Stimulated activated CD4-positive, alpha-beta T cell treated with anti-CD3 and anti-CD28 coated beads, Interleukin-4, amount 100 ng/mL, for 1 hour (primary cell): ENCODE measurements at places on chromosomes 5 and 9.

DNA sequence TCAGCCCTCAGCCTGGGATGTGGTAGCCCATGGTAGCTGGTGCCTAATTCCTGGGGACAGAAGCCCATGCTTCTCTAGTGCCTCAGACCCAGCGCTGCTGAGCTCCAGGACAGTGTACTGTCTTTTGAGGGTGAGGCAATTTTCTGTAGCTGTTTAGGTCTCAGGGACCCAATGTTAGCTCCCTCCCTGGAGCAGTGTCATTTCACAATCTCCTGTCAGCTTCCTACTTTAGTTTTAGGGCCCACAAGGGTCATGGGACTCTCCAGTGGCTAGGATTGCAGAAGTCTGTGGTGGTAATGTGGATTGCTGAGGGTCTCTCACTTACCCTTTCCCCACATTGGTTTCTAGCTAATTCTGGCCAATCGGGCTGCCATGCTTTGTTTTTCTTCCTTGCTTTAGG, 67.7 kb upstream of the CCL21 start:
- no peak for DNase-seq

DNA sequence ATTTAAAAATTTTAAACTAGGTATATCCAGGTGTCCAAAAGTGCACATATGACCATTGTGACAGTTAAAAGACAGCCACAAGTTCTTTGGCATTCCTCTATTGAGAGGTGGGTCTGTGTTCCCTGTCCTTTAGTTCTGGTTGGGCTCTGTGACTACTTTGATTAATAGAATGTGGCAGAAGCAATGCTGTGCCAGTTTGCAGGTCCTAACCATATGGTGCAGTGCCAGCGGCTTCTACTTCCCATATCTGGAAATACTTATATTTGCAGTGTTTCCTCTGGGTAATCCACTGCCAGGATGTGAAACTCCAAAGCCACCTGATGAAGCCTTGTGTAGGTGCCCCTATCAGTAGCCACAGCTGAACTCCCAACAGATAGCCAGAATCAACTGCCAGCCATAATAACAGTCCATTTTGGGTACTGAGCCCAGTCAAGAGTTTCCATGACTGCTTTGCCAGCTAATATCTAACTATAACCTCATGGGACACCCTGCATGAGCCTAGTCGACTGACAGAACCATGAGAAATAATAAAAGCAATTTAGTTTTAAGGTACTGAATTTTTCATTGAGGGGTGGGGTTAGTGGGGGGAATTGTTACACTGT, 361.0 kb upstream of the SEMA6A start:
- DNase-seq = no peak

- DNase-seq = no peak
Observed at GRCh38 chr9:110399983-110400382, 62.3 kb upstream of the TXNDC8 start.

DNA sequence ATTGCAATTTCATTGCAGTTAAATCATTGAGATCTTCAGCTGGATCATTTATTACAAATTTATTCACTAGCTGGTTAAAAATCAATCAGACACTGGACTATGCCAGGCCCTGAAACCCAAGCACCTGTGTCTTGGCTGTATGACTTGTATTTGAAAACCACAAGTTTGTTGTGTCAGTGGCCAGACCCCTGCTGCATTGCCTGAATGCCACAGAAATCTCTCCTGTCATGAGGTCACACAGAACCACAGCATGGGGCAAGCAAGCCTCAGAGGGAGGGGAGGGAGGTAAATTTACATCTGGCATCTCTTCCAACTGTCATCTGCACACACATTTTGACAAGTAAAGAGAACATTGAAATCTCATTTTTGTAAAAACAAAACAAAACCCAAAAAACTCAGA, 90.0 kb downstream of the ARRDC3 start:
- no peak for DNase-seq

GRCh38 chr5:54259090-54259489, 51.3 kb downstream of the ARL15 start:
- DNase-seq = no peak

DNA sequence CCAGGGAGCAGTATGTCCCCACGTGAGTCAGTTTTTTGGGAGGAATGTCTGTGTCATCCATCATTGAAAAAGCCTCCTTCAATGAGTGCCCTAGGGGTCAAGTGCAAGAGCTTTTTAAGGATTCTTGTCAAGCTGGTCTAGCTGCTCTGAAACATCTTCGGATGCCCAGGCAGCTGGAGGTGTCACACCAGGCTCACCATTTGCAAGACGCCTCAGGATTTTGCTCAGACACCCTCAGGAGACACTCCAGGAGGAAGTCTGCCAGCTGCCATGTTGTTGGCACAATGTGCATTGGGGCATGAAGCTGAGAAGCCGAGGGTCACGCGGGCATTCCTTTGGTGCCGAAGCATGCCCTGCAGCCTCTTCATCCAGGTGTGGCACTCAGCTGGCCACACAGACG, 111.1 kb upstream of the S1PR3 start:
- no peak for DNase-seq

- no peak for DNase-seq
Observed at GRCh38 chr5:164578401-164578800, 1073.0 kb downstream of the MAT2B start.

- DNase-seq = no peak
Observed at GRCh38 chr5:65012301-65012892, 243.7 kb downstream of the CWC27 start.

GRCh38 chr9:120473608-120474007, 106.4 kb downstream of the CDK5RAP2 start:
- no peak for DNase-seq
